ENCODE measurements at places on chromosomes 4 and X. TPM values are rescaled to one million over a fixed set of nuclear protein-coding genes. Genes with fewer than 3 reads are reported as not detected.

NAP1L3 gene
- polyA plus RNA-seq: 2.3 TPM

OPHN1 gene
- polyA plus RNA-seq: 0.89 TPM

GRCh38 chr4:73505567-73505966 is 24.0 kb downstream of the AFM start:
- H3K4me3 ChIP-seq: no peak overlapping the region
- H3K27ac ChIP-seq: no peak overlapping the region
- peaks cover 7% of the 10 kb centered on the region for H3K4me1 ChIP-seq
- no peaks in the 10 kb centered on the region for H3K27me3 ChIP-seq
- DNase-seq: peak; percentile 5

DNA sequence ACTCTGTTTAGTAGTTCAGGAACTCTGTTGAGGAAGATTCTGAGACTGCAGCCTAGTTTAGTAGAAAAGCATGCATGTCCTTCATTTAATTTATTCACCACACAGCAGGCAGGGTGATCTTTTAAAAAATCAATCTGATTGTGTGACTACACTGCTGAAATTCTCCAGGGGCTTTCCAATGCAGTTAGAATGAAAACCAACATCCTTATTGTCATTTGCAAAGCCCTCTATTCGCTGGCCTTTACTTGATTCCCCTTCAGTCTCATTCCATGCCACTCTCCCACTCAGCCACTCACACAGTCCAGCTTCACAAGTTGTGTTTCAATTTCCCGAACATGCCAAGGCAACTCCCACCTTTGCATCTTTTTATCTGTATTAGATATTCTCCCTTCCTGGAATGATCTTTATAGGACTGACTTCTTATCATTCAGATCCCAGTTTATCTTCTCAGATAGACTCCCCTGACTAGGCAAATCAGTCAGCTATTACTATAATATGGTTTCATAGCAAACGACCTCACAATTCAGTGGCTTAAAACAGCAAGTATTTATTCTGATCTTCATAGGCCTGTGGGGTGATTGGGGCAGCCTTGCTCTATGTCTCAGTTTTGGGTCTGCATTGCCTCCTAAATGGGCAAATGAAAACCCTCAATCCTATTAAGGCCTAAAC is 21.3 kb upstream of the FTHL17 start:
- no peak for DNase-seq
- H3K36me3 ChIP-seq: no peaks in the 10 kb centered on the region
- H3K27me3 ChIP-seq: no peaks in the 10 kb centered on the region
- no peaks in the 10 kb centered on the region for H3K4me1 ChIP-seq
- no peak overlapping the region for H3K4me3 ChIP-seq

ZFP92 gene
- polyA plus RNA-seq: 0.27 TPM

Measured in small intestine (tissue), 16 donors.